ENCODE measurements at places on chromosomes 4 and X.

DNA sequence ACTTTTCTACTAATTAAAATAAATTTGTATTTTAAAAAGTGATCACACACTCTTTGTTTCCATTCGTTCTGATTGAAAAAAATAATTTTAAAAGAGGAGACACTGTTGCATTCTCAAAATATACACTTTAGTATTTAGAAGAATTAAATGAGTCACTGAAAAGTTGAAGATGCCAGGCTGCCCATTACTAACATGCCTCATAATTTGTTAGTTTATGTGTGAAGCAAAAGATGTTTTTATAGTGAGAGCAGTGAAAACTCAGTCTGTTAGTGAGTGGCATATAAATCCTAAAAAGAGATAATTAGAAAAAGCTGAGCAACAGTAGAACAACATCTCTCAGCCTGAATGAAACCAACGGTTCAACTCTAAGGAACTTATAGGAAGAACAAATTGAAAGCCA, 143.4 kb downstream of the CDS1 start:
- no peak for DNase-seq

DNA sequence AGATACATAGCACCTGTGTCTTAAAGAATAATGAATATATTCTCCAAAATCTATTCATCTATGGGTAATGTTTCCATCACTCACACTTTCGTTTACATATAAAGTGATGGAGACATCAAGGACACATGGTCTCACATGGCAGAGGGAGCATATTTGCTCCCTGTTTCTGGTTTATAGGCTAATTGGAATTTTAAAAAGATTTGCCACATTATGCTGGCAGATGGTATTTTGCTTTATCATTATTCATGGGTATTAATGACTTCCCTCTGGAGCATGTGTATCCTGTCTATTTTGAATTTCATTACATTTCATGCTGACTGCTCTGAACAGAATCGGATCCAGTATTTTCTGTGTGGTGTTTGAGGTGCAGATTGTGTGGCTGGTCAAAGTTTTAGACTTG, 79.0 kb downstream of the PDGFRA start:
- no peak for DNase-seq

DNA sequence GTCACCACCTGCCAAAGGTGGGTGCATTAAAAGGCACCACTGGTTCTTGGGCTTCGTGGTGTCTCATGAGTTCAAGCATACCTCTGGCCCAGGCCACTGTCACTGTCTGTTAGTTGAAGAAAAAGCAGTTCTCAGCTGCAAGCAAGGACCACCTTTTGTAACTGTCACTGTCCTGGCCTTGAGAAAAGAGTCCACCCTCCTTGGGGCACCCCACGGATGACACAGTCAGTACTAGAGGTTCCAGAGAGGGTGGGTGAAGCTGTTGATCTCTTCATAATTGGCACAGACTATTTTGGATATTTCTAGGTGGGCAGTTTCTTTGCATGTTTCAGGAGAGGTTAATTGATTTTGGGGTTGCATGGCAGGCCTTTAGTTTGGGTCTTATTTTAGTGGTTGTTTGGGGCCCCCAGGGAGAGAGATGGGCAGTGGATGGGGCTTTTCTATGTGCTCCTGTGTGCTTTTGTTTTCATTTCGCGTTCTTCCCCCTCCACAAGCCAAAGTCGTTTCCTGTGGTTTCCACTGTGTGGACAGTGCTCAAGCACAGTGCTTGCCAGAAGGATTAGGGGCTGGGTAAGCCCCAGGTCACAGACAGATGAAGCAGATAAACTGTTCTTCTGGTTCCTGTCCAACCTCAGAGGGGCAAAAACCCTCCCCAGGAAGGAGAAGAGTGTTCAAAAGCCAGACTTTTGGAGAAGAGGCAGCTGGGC, 156.2 kb upstream of the PPP1R2C start:
- DNase-seq = peak; percentile 21

- no peak for DNase-seq
Measured at GRCh38 chrX:337331-337831, 18.8 kb upstream of the GTPBP6 start.

GRCh38 chr4:3266076-3266475, 17.1 kb downstream of the MSANTD1 start:
- no peak for DNase-seq

GRCh38 chr4:150242820-150243458, 164.7 kb downstream of the DCLK2 start:
- peak; percentile 9 for DNase-seq

- DNase-seq = no peak
Measured at GRCh38 chrX:74160816-74161215, 143.2 kb upstream of the ZCCHC13 start.

GRCh38 chrX:103776546-103776945, at the start of gene PLP1:
Gene PLP1 (plus strand): TSS chrX:103776840. CDS start chrX:103776996, 156 bp downstream.
- DNase-seq = no peak

DNA sequence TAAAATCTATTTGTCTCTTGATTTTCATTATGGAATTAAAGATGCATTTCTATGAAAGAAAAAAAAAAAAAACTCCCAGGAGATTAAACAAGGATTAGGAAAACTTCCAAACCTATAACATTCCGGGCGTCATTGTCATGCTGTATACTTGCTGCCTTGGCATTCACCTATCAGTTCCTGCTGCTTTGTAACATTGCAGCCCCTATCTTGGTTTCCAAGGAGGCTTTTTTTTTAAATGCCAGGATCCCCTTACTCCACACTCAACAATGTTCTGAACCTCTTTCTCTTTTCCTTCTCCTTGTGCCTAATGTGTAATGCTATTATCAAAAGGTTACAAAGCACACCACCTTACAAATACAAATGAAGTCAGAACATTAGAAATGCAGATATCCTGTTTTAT, 20.5 kb upstream of the BEND4 start:
- no peak for DNase-seq

- DNase-seq = no peak
Measured at GRCh38 chr4:3340038-3340699, 47.3 kb downstream of the RGS12 start.

DNA sequence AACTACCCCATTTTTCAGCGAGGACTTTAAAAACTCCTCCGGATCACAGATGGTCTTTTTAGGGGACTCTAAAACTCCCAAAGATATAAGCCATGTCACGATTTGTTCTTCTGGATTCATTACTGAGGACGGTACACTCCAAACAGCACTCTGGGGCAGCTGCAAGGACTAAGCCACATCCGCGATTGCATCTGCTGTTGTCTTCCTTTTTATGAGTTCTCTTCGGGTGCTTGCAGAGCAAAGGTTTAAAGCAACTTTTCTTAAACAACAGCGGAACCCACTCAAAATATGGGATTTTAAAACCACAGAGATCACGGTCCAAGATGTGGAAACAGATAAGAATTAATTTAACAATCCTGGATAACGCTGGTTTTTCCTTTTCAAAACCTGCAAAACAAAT, at the start of gene ARHGEF6:
Gene ARHGEF6, minus strand, starts transcription at position 170 of the 400 bp plus-strand sequence. Its CDS starts 50 bp downstream, at position 120.
- peak; percentile 39 for DNase-seq

DNA sequence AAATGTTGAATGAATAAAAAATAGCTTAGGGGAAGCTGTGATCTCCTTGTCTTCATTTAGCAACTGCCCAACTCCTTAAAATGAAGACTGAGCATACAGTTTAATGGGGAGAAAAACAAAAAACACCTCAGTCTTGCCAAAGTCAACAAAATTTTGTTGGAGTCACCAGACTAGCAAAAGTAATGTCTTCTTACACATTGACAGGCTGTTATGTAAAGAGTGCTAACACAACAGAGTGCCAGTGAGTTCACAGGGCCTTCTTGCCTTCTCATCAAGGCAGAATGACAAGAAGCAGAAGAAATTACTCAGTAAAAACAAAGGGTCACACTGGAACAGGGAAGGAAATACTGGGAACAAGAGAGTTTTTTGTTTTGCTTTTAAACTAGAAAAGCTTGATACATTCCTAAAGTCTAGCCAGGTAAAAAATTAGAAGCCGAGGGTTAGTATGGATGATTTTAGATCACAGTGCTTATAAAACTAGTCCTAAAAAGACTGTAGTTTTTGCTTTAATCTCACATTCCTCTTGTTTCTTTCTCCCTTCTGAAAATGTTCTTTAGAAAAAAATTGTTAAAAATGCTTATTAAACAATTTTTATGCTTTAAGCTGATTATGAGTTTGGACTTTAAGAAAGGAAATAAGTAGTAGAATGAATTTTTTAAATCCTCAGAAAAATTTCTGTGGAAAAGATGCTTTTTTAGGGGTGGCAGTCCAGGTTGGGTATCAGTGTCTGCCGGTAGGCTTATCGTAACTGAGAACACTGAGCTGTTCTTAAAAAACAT, 38.7 kb upstream of the FRAS1 start:
- DNase-seq = no peak

DNA sequence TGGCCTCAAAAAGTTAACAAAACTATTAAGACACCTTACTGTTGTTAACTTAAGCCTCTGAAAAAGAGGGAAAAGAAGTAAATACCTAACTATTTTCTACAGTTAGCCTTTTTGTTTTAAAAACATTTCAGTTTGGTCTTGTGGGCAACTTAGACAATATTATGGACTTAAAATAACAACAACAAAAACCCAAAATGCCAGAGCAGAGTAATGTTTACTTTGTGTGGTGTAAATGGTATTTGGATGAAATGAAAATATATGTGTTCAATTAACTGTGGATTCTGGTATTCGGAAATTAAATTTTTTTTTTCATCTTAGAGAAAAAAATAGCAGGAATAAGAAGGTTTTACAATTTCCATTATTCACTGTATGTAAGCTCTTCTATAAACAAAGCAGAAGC, 79.6 kb upstream of the NPNT start:
- DNase-seq = no peak

DNA sequence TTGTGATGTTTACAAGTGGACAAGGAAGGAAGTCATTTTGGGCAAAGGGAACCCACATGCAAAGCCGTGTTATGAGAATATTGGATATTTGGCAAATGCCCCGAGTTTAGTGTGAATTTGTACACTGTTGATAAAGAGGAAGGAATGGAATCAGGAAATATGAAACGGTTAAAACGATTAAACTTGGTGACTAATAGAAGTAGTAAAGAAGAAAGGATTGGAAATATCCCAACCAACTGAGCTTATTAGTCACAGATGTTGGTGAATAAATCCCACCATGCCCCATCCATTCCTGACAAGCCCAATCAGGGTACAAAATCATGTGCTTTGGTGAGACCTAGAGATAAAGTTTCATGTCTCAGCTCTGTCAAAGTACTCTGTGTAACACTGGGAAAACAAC, 22.0 kb downstream of the ARHGAP24 start:
- no peak for DNase-seq

DNA sequence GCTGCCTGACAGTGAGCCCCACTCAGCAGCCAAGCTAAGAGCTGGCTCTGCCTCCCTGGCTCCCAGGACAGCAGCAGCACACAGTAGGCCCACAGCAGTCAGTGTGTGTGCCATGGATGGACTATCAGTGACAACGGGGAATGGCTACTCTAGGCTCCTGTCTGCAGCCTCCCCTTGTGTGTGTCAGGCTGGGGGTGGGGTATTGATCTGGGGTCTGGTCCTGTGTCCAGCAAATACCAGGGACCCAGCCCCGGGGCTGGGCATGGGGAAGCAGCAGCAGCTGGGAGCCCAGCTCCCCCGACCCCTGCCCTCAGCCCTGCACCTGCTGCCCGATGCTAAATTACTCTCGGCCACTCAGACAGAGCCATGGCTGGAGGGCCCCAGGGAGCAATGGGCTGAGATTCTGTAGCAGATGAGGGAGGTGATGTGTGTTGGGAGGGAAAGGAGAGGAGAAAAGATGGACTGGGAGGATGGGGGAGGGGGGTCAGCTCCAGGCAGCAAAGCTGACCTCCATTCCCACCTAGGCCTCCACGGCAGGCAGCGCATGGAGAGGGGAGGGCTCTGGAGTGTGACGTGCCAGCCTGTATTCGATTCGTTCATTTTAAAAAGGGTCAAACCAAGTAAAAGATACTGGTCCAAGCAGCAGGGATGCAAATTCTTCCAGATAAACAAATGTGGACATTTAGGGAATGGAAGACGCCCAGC, 61.3 kb upstream of the CRMP1 start:
- no peak for DNase-seq

DNA sequence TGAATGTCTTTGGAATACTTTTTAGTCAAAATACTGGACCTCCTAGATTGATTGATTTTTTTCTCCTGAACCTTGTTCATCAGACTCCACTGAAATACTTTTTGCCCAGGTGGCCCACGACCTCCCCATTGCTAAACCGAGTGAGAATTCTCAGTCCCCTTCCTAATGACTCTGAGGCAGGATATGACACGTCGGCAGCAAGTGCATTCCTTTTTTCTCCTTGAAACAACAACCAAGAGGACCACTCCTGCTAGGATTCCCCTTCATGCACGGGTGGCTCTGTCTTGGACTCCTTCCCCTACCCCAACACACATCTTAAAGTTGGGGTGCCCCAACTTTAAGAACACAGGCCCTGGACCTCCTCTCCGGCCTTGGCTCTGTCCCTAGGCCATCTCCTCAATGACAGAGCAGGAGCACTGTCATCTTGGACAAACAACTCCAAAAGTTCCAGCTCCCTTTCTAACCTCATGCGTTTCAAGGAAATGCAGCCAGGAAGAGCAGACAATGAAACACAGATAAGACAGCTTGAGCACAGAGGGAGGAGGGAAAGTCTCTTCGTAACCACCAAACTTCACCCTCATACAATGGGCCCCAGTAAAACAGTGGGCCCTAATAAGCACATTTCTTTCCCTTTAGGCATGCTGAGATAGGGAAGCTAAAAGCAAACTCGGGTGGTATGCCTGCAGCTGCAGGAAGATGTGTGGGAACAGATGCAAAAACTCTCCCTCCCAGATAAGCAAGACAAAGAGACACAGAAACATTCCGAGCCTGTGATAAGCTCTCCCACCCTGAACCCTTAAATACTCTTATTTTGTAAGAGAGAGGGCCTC, 33.9 kb downstream of the ZBTB49 start:
- DNase-seq = no peak

DNA sequence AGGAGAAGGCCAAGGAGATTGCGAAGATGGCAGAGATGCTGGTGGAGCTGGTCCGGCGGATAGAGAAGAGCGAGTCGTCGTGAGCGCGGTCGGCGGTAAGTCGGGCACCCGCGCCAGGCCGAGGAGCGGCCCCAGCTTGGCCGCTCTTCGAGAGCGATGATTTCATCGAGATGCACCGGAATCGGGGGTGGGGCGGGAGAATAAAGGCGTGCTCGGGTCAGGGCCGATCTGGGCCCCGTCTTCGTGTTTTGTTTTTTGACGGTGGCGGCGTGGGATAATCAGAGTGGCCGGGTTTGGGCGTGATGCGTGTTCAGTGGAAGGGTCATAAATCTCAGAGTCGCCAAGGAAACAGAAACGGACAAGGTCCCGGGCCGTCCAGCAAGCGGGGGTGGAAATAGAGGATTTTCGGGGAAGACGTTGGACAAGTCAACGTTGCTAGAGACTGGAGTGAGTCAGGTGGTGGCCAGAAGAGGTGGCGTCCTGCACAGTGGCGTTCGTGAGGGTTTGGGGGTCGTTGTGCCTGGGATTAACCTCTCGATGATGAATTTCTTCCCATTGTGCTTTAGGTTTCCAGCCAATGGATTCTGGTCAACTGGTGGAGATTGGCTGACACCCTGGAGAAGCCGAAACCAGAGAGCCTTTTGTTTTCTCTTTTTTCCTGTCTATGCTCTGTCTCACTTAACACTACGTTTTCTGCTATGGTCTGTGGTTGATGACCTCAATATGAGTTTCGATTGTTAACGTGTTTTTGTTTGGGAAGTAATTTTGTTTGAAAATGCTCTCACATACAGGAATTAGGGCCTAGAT, 882 bp downstream of the MRFAP1 start:
- DNase-seq = peak; percentile 64

GRCh38 chr4:164753873-164754488, at the start of gene SMIM31:
Gene SMIM31 (plus strand): TSS chr4:164754131. CDS start chr4:164770444, 16,313 bp downstream.
- no peak for DNase-seq

GRCh38 chrX:24100713-24101112, 46.0 kb downstream of the EIF2S3 start:
- no peak for DNase-seq
